ENCODE measurements at places on chromosomes 1 and 21. TPM values are rescaled to one million over a fixed set of nuclear protein-coding genes. Genes with fewer than 3 reads are reported as not detected.

LAMC2 gene
- total RNA-seq = 0.74 TPM

GJA4 gene
- 2.2 TPM for total RNA-seq

RBM11 gene
- total RNA-seq = 5.9 TPM

BARHL2 gene
- total RNA-seq = not detected

MIS18A gene
- 4.7 TPM for total RNA-seq

Measured in temporal lobe (tissue), 4 donors.